Activated T-helper 17 cell treated with anti-CD3 and anti-CD28 coated beads, Interleukin-2, amount 50 U/mL, for 72 hours (primary cell): ENCODE measurements at places on chromosomes 6 and 20.
A peak's percentile ranks its signal among the peaks of the same experiment; 100 is the strongest.

- no peak for ATAC-seq
These were observed 91.9 kb downstream of the FLRT3 start for GRCh38 chr20:14245368-14245970.

DNA sequence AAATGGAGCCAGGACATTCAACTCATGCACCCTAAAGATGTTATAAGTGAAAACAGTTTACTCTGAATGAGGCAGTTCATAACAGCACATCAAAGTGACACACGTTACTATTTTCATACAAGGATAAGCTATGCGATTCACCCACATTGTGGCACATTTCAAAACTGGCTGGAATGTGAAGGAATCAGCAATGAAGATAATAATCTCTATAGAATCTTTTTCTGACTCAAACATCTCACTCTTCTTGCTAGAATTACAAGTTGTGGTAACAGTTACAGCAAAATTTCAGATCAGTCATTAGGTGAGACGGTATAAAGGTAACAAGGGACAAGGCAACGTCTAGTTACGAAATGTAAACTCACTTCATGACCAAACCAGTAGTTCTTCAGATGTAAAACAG, 17.5 kb downstream of the TMEM244 start:
- ATAC-seq, result no peak

- no peak for ATAC-seq
These were observed 559.5 kb upstream of the PTCHD4 start for GRCh38 chr6:48670546-48670945.

DNA sequence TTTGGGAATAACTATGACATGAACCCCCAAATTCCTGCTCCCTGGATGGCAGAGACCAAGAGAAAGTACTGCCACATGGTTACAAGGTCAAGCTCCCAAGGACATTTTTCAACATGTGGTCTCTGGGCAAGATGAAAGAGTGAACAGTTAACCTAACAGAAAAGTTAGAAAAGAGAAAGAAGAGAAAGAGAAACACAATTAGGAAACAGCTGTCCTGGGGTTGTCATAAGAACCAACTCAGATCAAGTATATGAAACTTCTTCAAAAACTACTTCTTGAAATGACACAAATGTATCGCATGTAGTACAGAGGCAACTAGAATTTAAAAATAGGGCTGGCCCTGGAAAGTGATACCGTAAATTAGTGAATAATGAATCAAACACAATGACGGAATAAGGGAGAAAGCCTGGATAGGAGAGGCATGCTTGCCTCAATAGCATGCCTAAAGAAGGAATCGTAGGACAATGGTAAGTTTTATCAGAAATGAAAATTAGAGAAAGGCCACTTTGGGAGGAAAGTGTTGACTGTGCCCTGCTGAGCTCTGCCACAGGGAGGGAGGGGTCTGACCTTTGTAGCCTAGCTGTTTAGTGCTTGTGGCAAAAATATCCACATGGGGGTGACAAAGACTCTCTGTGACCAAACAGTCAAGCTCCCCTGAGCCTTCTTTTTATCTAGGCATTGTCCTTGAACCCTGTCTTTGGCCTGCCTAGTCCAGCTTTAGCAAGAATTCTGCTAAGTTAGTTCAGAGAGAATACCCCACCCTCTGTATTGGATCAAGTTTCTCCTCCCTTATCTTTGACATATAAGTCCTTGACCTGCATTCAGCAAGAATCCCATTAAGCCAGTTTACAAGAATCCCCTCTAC, 4.3 kb upstream of the DCBLD1 start:
- ATAC-seq, result no peak

- no peak for ATAC-seq
These were observed 106.5 kb upstream of the TRAF3IP2 start for GRCh38 chr6:111711984-111712752.

DNA sequence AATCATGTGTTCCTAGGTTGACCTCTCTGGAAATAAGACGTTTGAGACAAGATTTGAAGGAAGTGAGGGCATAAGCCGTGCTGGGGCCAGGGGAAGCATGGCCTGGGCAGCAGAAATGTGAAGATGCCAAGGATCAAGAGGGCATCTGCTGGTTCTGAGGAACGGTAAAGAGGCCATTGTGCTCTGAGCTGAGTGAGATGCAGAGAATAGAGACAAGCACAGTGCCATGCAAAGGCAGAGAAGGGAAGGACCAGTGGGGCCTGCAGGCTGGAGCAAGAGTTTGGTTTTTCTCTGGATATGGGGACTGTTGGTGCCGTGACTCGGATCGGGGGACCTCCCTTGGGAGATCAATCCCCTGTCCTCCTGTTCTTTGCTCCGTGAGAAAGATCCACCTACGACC, 50.8 kb downstream of the SMPDL3A start:
- ATAC-seq, result no peak

DNA sequence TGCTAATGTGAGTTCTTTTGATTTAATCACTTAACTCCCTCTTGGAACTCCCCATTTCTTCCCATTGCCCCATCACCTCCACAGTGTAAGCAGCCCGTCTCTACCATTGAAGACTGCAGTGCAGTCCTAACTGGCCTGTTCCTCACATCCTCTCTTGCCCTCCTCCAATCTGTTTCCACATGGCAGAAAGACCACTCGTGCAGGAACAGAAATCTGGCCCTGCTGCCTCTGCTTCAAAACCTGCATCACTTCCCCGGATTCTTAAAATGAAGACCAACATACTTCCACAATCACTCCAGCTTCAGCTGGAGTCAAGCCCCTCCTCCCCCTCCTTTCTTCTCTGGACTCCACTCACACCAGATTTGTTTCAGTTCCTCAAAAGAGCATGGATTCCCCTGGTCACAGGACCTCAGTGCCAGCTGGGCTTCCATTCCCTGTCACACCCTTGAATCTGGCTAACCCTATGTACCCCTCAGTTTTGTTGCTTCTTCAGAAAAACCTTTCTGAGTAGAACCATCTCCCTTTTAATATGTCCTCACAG, 802.3 kb downstream of the MAFB start:
- no peak for ATAC-seq

- ATAC-seq, result no peak
These were observed 23.0 kb downstream of the C6orf89 start for GRCh38 chr6:36908747-36909146.

DNA sequence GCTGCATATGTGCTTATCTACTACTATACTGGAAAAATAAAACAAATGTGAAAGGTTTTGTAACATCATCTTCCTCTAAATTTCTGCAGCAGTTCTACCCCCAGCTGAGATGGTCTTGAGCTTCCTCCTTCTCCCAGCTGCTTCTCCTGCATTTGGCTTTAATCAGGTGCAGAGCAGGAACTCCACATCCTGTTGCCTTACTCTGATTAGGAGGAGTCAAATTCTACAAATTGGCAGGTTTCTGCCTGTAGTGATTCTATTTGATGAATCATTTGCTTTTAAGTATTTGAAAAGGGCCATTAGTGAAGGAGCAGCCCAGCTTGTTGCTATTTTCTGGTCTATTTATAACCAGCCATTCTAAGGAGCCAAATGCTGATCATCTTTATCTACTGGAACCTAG, 224.5 kb downstream of the GMDS start:
- no peak for ATAC-seq

DNA sequence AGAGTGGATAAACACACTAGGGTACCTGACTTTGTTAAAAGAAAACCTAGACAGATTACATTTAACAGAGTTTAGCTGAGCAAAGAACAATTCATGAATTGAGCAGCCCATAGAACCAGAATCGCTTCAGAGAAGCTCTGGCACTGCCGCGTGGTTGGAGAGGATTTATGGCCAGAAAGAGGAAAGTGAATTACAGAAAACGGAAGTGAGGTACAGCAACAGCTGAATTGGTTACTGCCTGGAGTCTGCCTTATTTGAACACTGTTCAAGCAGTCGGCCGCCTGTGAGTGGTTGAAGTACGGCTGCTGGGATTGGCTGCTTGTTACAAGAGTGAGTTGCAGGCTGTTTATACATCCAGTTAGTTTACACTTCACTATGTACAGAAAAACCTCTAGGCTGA, 253.8 kb upstream of the CDYL start:
- ATAC-seq, result no peak

DNA sequence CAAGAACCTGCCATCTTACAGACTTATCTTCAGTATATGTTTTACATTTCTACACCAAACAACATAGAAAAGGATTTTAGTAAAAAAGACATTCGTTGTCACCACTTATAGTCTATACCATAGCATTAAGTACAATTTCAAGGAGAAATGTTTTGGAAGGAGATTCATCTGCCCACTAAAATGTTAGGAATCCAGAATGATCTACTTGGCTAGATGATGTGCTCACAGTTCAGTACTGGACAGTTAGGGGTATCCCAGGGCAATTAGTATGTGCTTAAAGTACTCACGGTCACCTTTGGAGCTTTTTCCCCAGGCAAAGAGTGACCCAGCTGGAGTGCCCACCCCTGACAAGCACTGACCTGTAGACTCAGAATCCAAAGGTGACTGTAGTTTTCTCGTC, 222.9 kb downstream of the SLC24A3 start:
- no peak for ATAC-seq

DNA sequence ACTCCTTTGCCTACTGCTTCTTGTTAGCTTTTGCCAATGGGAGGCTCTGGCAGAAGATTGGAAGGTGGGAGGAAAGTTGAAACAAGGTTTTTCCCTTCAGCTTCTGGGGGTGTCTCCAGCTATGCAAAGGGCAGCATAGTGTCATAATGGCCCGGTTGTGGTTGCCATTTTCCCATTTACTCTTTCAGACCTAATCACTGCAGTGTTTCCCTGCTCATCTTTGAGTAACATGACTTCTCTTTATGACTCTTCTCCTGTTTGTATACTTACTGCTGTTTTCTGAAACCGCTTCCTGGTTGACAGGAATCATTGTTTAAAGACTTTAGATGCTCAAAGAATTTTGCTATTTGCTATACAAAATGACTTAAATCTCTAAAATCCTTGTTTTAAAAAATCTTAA, 19.9 kb downstream of the NRN1 start:
- peak; percentile 95 for ATAC-seq
